ENCODE measurements at places on chromosomes 6 and 20.

- no peak for DNase-seq
Measured at GRCh38 chr6:9224539-9224938, 789.2 kb upstream of the SLC35B3 start.

GRCh38 chr6:32047084-32047478, 8.9 kb downstream of the CYP21A2 start:
- no peak for DNase-seq

DNA sequence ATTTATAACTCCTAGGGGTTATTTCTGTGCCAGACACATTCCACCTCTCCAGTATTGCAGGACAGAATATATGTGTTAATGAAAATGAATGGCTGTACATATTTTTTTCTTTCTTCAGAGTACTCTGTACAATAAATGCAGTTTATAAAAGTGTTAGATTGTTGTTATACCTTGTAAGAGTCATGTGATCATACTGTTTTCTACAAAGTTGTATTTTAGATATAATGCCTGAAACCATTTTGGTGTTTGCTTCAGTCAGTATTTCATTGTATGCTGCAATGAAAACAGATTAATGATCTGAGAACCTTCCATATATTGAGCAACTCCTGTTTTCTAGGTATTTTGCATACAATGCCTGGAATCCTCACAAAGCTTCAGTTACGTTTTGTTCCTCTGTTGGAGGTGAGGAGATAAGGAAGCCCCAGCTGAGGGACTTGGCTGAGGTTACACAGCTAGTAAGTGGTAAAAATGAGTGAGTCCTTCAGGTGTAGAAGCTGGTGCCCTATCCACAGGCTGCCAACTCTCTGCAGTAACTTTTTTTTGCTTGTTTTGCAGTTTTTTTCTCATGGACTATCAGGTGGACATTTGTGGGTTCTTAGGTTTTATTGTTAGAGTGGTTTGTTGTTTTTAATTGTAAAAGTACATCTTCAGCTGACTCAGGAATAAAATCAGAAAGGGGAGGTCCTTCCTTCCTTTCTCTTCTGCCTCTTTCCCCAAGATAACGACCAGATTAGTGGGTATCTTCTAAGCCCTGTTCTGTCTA, 11.6 kb downstream of the PDCD2 start:
- no peak for DNase-seq

- DNase-seq: no peak
Measured at GRCh38 chr6:146887447-146888077, 288.8 kb downstream of the ADGB start.

- no peak for DNase-seq
Measured at GRCh38 chr6:6588064-6588923, at the start of gene LY86. TSS of gene LY86 (plus strand) at chr6:6588720. CDS start at chr6:6588735, 15 bp downstream.

GRCh38 chr6:94144807-94145206, 725.4 kb upstream of the EPHA7 start:
- no peak for DNase-seq

DNA sequence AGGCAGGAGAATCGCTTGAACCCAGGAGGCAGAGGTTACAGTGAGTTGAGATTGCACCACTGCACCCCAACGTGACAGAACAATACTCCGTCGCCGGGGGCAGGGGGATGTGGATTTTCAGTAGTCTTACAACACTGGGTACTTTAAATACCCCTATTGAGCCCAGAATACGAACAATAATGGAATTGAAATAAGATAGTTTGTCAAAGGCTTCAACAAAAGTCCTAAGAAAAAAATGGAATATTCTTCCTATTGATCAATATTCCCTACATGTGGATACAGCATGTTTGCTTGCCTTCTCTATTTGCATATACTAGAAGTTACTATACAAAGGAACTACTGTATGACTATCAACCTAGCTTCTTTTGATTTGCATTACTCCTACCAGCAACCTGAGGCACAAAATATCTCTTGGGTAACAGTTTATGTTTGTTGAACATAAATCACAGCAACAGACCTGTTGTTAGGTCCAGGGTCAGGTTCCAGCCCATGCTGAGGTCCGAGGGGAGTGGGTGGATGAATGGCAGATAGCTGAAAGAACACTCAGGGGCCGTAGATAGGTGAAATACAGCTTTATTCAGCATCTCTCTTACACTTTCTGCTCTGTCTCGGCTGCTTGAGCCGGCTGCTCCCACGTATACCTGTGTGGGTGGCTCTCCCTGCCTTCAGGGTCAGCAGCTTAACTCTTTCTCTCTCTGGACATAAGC, 23.8 kb downstream of the MAN1A1 start:
- no peak for DNase-seq

DNA sequence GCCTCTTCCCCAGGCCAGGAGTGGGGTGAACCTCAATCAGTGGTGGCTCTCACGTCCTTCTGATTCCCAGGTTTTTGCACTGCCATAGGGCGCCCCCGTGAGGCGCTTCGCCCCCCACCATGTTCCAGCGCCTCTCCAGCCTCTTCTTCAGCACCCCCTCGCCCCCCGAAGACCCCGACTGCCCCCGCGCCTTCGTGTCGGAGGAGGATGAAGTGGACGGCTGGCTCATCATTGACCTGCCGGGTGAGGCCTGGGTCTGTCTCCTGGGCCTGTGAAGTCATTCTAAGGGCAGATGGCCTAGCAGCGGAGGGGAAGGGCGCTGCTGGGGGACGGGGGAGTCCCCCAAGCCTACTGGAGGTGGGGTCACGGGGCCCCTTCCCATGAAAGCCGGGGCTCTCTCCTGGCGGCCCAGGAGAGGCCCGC, 4.5 kb downstream of the TP53INP2 start:
- peak; percentile 64 for DNase-seq
